ENCODE measurements at places on chromosomes 16 and 17. TPM values are rescaled to one million over a fixed set of nuclear protein-coding genes. Genes with fewer than 3 reads are reported as not detected.

The TPSD1 gene
- not detected for polyA plus RNA-seq

The FA2H gene
- 3.8 TPM for polyA plus RNA-seq

The KCNJ2 gene
- 2.1 TPM for polyA plus RNA-seq

The CETP gene
- 0.12 TPM for polyA plus RNA-seq

The NPIPA7 gene
- polyA plus RNA-seq = 34.1 TPM

The ANKRD40CL gene
- not detected for polyA plus RNA-seq

The AOC2 gene
- polyA plus RNA-seq = 2.0 TPM

The HBA2 gene
- 11.7 TPM for polyA plus RNA-seq

The TBC1D3G gene
- polyA plus RNA-seq = not detected

The ZNHIT3 gene
- polyA plus RNA-seq = 137 TPM

The COPZ2 gene
- polyA plus RNA-seq = not detected

The SCN4A gene
- 2.3 TPM for polyA plus RNA-seq

The ZNF385C gene
- 3.1 TPM for polyA plus RNA-seq

The ZNF174 gene
- polyA plus RNA-seq = 10.8 TPM

The CASKIN1 gene
- polyA plus RNA-seq = 1.0 TPM

The CACNG5 gene
- 1.8 TPM for polyA plus RNA-seq

The ATP1B2 gene
- polyA plus RNA-seq = 35.3 TPM

The PGS1 gene
- polyA plus RNA-seq = 42.5 TPM

The TMED6 gene
- 1.3 TPM for polyA plus RNA-seq

The TBX2 gene
- polyA plus RNA-seq = 0.10 TPM

The TRPV3 gene
- polyA plus RNA-seq = 0.15 TPM

The CDRT4 gene
- 6.5 TPM for polyA plus RNA-seq

The RAB40C gene
- polyA plus RNA-seq = 11.2 TPM

The TLCD3B gene
- polyA plus RNA-seq = 16.3 TPM

The SLC12A3 gene
- polyA plus RNA-seq = not detected

The CCP110 gene
- polyA plus RNA-seq = 10.7 TPM

The KSR1 gene
- 8.5 TPM for polyA plus RNA-seq

The SPAG9 gene
- 15.1 TPM for polyA plus RNA-seq

The FOXC2 gene
- 0.14 TPM for polyA plus RNA-seq

The CRYM gene
- 15.2 TPM for polyA plus RNA-seq

The TANC2 gene
- 1.7 TPM for polyA plus RNA-seq

The GP1BA gene
- 0.24 TPM for polyA plus RNA-seq

The ZNF200 gene
- 8.0 TPM for polyA plus RNA-seq

The LGALS9 gene
- polyA plus RNA-seq = 1.8 TPM

The TSC2 gene
- 36.3 TPM for polyA plus RNA-seq

The LGALS9B gene
- polyA plus RNA-seq = not detected

The TBC1D3K gene
- not detected for polyA plus RNA-seq

The CX3CL1 gene
- 0.24 TPM for polyA plus RNA-seq

The ATP2A1 gene
- 4.0 TPM for polyA plus RNA-seq

The ABCC12 gene
- not detected for polyA plus RNA-seq

The CHST6 gene
- 2.7 TPM for polyA plus RNA-seq

The CTF1 gene
- 0.24 TPM for polyA plus RNA-seq

The SLC38A8 gene
- polyA plus RNA-seq = not detected

The CSH2 gene
- polyA plus RNA-seq = 0.43 TPM

The GLIS2 gene
- polyA plus RNA-seq = 8.2 TPM

The SRCIN1 gene
- 0.87 TPM for polyA plus RNA-seq

The CCT6B gene
- polyA plus RNA-seq = 1.1 TPM

The KAT7 gene
- 30.5 TPM for polyA plus RNA-seq

The KIF2B gene
- 0.08 TPM for polyA plus RNA-seq

The SGCA gene
- not detected for polyA plus RNA-seq

The NOTUM gene
- 0.29 TPM for polyA plus RNA-seq

The PABPN1L gene
- not detected for polyA plus RNA-seq

The MT3 gene
- polyA plus RNA-seq = not detected

The CEMP1 gene
- polyA plus RNA-seq = 7.5 TPM

The FBXO39 gene
- polyA plus RNA-seq = not detected

The TPSAB1 gene
- polyA plus RNA-seq = not detected

The ANKS4B gene
- 0.05 TPM for polyA plus RNA-seq

All from GM23338 (cell line).